CMK (cell line): ENCODE measurements at places on chromosomes 5 and 9.

GRCh38 chr5:177025101-177025601 lies 2.7 kb downstream of the ZNF346 start:
- DNase-seq = no peak

GRCh38 chr9:130372057-130372456 lies 72.7 kb upstream of the ASS1 start:
- DNase-seq = no peak

- DNase-seq = no peak
Observed at GRCh38 chr5:133114166-133114932, 62.5 kb downstream of the HSPA4 start.

DNA sequence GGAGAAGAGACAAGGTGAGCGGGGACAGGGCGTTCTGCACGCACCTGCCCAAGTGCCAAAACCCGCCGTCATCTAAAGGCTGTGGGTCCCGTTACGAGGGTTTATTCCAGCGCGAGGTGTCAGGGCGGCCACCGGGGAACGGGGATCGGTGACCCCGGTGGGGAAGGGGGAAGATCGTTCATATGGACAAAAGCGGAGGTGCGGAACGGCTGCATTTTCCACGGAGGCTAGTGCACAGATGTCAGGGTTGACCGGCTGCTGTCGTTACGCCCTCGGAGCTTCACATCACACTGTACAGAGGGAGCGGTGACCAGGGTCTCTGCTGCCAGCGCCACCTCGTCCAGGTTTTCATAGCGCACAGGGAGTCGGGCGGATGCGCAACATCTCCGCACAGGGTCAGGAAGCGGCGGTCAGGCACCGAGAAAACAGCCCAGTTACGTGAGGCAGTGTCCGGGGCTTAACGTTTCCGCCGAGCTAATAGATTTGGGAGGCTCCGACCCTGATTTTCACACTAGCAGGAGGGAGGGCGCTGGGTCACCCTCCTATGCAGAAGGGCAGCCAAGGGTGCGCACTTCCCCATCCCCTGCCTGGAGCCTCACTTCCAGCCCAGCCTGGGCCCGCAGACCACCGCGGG lies 13.5 kb downstream of the BTNL9 start:
- no peak for DNase-seq

GRCh38 chr5:127697894-127698600 lies 5.1 kb upstream of the CCDC192 start:
- DNase-seq = no peak

DNA sequence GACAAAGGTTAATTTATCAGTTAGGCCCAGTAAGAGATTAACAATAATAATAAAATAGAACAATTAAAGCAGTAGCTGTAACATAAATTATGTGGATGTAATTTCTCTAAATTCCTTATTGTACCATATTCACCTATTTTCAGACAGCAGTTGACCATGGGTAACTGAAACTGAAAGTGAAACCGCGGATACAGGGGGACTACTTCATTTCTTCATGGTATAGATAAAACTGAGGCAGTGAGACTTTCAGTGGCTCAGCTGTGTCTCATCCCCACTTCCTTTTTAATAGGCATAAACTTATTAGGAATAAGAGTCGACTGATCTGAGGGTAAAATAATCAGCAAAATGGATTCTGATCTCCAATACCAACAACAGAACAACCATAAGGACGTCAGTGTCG lies 174.0 kb upstream of the WWC1 start:
- no peak for DNase-seq

GRCh38 chr9:113912816-113913215 lies 36.7 kb downstream of the ZNF618 start:
- DNase-seq = no peak

GRCh38 chr5:999724-1000123 lies 8.9 kb upstream of the NKD2 start:
- no peak for DNase-seq

- no peak for DNase-seq
Observed at GRCh38 chr5:179112469-179113142, 52.4 kb downstream of the ZNF354C start.

- no peak for DNase-seq
Observed at GRCh38 chr5:157494178-157494832, 34.3 kb downstream of the NIPAL4 start.
